ENCODE measurements at places on chromosomes 7 and 10.

- no peak for DNase-seq
These were observed 277.7 kb downstream of the DNAJB6 start for GRCh38 chr7:157614457-157615020.

DNA sequence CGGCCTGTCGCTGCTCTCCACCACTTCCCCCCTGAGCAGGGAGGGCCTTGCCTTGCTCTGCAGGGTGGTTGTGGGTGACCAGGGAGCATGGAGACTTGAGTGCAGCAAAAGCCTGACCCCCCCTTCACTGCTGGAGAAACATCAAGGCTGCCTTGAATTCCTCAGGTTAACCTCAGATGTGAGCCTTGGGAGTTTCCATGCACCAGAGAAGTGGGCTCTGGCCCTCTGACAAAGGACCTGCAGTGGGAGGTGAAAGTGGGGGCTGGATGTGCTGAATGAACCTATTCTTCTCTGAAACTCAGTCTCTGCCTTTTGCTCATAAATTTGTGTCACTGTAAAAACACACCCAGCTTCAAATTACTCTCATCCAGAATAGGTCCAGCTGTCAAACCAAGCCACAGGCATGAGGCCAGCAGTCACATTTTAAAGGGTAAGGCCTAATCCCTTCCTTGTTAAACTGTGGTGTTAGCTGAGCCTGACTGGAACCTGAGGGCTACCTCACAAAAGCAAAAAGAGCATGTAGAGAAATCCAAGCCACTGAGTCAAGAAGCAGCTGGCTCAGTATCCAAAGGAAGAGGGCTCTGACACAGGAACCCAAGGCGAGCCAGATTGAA lies 356.8 kb downstream of the CCSER2 start:
- no peak for DNase-seq

DNA sequence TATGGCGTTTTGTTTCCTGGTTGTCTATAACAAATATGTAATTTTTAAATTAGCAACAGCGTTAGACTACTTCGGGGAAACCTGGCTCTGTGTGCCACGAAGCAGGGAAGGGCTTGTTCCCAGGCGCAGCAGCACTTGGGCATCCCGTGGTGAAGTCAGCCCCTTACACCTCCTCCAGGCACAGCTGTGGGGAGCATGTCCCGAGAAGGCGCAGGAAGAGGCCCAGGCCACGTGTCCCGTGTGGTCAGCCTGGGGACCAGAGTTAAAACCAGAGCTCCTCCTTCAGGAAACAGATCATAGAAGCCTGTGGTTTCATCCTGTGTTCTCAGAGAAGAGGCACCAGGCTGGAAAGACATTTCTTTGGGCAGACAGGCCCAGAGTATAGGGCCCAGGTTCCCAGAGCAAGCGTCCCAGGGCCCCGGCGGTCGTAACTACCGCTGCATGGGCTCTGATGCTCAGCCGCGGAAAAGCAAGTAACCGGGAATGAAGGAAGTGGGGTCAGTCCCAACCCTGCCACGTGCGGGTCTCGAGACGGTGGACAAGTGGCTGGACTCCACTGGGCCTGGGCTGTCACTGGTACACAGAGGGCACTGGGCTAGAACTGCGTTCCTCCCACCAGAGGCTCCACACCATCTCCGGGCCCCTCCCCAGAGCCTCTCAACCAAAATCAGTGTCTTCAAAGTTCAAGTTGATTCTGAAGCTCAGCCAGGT lies 7.1 kb downstream of the NUDT1 start:
- DNase-seq = peak; percentile 94

DNA sequence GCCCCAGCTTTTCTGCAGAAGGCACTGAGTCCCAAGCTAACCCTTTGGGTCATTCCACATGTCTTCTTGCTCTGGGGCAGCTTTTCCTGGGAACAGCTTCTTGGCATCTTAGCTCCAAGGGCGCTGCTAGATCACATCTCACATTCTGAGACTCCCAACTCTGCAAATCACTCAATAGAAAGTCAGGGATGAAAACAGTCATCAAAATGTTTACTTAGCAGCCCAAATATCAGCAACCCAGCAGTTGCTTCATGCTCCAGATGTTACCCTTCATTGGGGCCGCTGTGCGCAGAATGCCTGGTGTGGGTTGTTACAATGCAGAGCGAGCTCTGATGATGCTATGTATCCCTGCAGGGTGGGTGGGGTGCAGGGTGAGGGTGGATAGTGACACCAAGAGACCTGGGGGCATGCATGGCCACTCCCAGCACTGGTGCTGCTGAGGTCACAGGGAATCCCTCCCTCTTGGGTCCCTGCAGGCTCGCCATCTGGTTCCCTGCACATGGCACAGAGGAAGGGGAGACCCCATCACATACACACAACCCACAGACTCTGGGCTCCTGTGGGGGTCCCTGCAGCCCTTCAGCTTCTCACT lies 19.0 kb downstream of the WDFY4 start:
- DNase-seq = no peak

- DNase-seq = no peak
These were observed 11.2 kb upstream of the FRMPD2 start for GRCh38 chr10:48285710-48286109.

DNA sequence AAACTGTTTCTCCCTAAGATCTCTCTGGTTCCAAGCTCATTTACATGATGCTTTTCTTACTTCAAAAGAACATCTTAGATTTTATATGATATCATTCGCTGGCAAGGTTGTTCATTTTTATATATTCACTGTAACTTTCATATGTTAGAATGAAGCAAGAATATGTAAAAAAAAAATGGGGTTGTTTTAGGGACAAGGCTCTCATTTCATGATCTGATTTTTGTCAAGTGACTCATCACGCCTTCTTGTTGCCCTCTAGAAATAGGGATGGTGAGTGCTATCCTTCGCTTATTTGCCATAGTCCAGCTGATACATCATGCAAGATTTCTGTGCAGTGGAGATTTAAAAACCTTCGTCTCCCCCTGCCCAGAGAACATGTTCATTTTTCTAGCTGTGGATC lies 14.0 kb upstream of the CELF2 start:
- peak; percentile 51 for DNase-seq

DNA sequence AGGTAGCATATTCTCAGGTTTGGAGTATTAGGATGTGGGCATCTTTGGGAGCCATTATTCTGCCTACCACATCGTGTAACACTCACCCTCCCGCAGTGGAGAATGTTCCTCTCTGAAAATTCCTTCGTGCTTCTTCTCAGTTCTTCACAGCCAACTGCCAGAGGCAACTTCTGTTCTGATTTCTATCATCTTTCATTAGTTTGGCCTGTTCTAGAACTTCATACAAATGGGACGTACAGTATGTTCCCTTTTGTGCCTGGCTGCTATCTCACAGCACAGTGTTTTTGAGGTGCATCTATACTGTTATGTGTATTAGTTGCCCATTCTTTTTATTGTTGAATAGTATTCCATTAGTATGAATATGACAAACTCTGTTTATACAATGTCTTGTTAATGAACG lies 8.9 kb upstream of the SLC26A3 start:
- DNase-seq = no peak

DNA sequence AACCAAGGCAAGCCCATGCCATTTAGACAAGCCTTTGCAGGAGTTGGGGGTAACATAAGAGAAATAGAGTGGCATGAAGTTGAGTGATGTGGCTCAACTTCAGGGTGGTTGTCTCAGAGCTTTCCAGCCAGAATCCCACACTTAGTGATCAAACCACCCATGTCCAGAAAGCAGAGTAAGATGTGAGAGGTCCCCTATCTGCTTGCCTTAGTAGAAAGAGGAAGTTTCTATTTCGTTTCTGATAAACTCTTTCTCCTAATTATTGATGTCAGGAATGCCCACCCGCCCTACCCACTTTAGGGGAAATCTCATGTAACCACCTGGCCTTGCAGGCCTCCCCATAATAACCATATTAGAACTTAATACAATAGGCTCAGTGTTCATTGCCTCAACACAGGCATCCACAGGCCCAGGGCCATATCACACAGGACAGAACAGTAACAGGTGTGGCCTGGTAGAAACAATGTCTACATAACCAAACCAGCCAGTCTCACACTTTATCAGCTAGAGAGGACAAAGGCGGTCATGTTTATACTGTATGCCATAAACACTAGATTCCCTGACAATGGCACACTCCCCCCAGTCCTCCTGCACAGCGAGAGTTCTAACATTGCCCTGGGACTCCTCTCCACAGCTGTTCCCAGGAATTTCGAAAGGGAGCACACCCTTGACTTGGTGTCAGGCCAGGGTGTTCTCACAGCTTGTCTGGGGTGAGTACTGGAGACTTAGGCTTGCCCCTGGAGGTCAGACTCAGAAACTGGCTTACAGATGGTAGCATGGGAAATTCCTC lies 364.4 kb downstream of the CXCL12 start:
- no peak for DNase-seq

- no peak for DNase-seq
These were observed 13.8 kb downstream of the LZTS2 start for GRCh38 chr10:101013365-101013825.

DNA sequence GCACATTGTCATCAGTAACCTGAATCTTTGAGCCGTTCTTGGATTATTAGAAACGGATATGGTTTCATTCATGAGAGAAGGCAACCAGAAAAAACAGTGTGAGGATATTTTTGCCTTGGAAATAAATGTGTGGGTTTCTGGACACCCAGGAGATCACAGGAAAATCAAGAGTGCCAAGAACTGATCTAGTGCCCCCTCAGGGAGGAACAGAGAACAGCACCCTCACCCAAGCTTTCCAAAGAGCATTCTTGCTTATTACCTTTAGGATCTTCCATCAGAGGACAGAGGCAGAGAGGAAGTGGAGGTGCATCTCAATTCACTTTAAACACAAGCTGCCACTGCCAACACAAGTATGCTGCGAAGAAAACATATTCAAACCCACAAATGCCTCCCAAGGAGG lies 851.5 kb upstream of the COBL start:
- no peak for DNase-seq

GRCh38 chr7:125547505-125547904 lies 617.9 kb upstream of the POT1 start:
- DNase-seq = no peak

DNA sequence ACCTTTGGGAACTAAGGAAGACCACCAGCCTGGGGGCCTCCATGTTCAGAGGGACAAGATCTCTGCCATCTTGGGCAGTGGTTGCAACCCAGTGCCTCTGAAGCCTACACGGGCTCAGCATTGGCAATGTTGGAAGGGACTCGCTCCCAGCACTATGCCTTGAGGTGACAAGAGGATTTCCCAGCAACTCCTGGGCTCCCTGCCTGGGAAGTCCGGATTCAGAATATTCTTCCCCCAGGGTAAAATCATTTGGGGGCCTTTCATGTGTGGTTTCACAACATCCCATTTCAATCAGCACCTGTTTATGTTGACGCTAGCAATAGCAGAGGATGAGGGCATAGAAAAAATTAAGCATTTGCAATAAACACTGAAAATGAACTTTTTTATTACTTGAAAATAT lies 509.8 kb upstream of the MGMT start:
- DNase-seq = no peak

GRCh38 chr10:14329746-14330173 lies 964 bp downstream of the FRMD4A start:
- DNase-seq = no peak

DNA sequence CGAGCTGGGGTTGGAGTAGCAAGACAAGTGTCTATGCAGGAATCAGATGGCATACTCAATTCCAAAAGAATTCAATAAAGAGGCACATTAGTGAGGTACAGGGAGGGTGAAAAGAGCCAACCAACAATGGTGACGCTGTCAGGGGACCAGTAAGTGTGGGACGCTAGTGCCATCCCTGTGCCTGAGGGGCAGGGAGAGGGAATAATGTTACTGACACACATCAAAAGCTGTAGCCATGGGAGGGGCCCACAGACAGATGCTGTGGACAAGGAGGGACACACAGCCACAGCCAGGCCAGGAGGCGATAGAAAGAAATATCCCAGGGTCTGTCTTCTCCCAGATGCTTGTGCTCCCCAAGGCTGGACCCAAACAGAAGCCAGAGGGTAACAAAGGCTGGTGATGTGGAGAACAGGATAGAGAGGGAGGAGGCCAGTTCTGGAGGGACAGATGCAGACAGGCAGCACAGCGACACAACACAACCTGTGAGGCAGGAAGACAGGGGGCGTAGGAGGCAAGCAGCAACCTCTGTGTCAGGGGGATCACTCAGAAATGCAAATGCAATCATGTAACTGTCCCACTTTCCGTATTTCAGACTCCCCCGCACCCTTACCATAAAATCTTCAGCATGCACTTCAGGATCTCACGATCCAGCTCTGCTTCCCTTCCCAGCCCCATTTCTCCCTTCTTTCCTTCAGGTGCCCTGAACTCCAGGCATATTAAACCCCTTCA lies 240.5 kb upstream of the FZD8 start:
- no peak for DNase-seq

DNA sequence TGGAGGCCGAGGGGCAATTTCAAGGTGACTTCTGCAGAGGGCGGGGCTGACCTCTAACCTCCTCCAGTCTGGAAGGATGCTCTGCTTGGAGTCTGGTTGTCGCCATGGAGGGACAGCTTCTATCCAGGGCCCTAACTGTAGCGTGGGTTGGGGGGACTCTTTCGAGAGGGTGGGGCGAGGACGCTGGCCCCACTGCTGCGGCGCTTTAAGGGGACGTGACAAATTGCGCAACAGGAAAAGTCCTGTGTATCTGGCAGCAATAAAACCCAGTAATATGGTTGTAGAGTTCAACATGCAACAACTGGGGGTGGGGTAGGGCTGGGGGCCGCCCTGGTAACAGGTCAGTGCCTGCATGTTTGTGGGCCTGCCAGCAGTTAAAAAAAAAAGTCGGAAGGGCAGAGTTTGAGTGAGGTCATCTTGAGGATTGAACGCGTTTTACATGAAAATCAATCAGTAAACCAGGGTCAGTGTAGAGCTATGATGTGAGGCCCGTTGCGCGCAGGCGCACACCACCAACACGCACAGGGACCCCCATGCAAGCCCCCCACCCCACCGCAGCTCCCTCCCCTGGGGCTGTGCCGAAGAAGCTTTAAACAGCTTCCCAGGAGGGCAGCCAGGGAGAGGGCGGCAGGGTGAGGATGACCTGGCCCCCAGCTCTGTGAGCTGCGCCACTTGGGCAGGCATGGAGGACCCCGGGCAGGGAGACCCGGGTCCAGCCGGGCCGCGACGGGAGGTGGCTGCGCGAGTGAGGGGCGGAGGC lies 4.3 kb downstream of the SHH start:
- DNase-seq = no peak

DNA sequence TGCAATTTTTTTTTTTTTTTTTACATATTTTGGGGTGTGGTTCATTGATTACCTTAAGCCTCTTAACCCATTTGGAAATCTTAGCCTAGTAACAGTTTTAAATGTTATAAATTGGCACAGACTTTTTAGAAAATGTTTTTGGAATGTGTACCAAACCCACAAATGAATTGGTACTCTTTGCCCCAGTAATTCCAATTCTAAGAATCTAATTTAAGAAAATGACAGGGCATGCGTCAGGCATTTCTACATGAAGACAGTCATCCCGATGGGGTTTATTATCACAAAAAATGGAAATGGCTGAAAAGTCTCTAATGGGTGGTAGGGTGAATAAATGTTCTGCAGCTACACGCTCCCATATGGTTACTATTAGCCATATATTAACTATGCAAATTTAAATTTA lies 54.9 kb downstream of the ITIH5 start:
- no peak for DNase-seq

GRCh38 chr10:130128062-130128781 lies 8.0 kb upstream of the GLRX3 start:
- no peak for DNase-seq

Measured in fibroblast of skin of right quadriceps (primary cell).